ENCODE measurements at places on chromosomes 2 and 18. TPM values are rescaled to one million over a fixed set of nuclear protein-coding genes. Genes with fewer than 3 reads are reported as not detected.

GRCh38 chr2:96329456-96329855 is 4.3 kb downstream of the ITPRIPL1 start:
- no peak for DNase-seq

DNA sequence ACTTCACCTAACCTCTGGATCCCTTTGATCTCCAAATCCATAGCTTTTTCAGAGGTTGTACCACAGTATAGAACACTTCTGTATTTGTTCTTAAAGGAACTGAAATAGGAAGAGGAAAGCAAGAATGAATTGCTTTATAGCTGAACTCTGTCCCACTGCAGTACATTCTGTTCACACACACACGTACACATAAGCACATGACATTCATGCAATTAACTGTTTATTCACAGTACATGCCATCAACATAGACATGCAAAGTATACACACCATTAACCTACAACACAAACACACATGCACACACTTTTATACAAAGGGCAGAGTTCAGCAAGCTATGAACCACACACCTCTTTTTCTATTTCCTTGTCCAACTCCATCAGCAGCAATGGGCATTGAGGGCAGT is 43.2 kb downstream of the MRPL33 start:
- no peak for DNase-seq

- DNase-seq: no peak
These were observed 39.7 kb downstream of the COL3A1 start for GRCh38 chr2:189013671-189014448.

- DNase-seq: no peak
These were observed 83.8 kb upstream of the TLK1 start for GRCh38 chr2:171244466-171244969.

DNA sequence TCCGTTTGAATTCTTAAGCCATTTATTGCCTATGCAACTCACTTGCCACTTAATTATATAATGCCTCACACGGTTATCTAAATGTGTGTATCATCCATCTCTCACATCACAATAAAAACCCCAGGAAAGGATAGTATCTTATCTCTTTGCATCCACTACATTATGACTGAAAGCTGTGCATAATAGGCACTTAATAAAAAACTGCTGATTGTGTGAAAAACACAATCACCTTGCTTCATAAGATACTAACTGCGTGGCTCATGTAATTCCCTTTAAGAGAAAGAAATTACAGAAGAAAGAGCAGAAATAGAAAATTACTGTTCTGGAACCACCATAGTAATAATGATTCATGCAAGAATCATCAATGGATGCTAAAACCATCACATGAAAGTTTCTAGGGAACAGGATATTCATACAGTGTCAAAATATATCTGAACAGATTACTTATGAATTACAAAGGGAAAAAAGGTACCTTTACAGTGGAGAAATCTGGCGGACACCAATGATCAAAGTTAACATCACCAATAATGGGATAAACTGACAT is 29.3 kb downstream of the CUL3 start:
- no peak for DNase-seq

- DNase-seq: no peak
These were observed 38.1 kb downstream of the SCN2A start for GRCh38 chr2:165277295-165277694.

GRCh38 chr2:230824406-230824978 is 40.2 kb upstream of the ITM2C start:
- DNase-seq: no peak

DNA sequence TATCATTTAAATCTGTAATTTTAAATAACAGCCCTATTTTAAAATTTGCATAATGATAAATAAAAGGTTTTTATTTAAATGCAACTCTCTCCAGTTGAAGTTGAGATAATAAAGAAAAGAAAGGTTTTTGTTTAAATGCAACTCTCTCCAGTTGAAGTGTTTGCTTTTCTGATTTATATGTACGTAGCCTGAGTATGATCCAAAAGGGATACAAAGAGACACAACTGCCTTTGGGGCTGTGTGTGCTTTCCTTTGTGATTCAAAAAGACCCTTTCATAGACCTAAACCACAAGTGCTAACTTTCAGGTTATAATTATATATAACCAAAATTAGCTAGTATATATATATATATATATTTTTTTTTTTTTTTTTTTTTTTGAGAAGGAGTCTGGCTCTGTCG is 76.2 kb upstream of the MFF start:
- no peak for DNase-seq

Gene FNDC4
- total RNA-seq: 12.4 TPM

Gene TMEM178A
- total RNA-seq: 1.9 TPM

All from breast epithelium (tissue), 4 donors.